ENCODE measurements at places on chromosomes 16 and 17.
A peak's percentile ranks its signal among the peaks of the same experiment; 100 is the strongest.

DNA sequence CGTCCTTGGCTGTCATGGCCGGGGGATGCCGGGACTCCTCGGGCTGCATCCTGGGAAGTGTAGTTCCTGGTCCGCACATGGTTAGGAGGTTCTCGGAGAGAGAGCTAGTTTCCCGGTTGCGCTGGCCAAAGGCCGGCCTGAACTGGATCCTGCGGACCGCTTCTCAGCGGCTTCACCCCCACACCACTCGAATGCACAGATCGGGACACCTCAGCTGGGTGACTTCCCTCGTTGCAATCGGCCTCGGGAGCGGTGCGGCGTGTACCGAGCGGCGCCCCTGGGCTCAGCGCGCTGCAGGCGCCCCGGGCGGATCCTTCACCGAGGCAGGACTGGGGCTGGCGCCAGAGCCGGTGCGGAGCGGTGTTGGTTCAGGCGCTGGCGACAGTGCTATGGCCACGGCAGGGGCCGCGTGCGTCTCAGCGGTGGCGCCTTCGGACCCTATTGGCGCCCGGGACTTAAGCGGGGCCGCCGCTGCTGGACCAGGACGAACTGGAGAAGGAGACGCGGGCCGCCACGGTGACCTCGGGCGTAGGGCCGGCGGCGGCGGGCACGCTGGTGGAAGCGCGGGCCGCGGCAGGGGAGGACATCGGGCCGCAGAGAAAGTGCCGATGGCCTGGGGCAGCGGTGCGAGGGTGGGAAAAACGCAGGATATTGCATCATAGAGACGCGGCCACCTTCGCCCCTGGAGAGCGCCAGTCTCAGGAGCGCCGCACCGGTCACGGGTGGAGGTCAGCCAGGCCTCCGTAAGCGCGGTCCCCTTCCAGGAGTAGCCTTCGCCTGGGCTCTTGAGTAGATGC, 11.4 kb downstream of the ZNF629 start:
- DNase-seq, result peak; percentile 91

DNA sequence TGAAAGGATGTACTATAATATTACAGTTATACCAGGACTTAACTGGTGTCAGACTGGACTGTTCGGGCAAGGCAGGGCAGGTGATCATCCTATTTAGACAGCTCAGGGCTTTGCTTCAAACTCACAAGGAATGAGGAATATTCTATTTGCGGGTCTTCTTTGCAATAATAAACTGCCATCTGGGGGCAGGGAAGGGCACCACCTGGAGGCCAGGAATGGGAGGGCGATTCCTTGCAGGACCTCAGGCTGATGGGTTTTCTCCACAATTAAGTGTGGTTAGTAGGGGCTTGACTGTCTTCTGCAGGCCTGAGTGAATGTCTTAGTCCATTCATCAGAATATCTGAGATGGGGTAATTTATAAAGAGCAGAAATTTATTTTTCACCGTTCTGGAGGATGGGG, 424.1 kb downstream of the CA10 start:
- no peak for DNase-seq

DNA sequence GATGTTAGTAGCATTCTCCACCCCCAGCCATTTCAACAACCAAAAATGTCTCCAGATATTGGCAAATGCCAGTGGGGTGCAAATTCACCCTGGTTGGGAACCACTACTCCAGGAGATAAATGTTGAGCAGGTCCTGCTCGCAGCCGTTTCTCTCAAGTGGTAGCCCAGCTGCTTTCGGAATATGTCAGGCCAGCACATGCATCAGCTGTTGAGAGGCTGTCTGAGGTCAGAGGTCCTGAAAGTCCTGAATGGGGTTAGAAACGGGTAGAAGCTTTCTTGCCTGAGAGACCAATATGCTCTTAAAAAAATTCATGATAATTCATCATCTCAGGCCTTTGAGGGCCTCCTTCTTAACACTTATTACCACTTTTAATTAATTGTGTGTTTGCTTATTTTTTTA, 31.0 kb downstream of the TEKT5 start:
- DNase-seq, result no peak

GRCh38 chr17:30580916-30581315, 103.7 kb downstream of the GOSR1 start:
- no peak for DNase-seq

DNA sequence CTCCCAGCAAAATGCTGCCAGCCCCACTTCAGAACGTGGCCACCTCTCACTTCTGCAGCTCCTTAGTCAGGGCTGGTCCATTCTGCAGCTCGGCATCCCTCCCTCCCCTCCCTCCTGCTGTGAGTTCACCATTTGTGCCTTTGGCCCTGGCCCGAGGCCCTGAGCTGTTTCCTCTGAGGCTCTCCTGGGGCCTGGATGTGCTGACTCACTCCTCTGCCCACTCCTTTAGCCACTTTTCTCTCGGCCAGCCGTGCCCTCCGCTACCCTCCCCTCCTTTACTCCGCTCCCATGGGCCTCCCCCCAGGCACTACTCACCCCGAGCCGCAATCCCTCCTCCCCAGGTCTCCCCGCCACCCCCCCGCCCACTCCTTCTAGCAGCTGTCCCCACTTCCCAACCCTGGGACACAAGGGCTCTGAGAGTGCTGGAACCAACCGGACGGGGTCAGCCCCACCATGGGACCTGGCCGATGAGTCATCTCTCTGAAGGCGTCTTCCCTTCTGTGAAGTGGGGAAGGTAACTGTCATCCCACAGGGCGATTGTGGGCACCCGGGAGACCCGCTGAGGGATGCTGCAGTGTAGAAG, 11.5 kb downstream of the KCNG4 start:
- DNase-seq, result no peak

- DNase-seq, result no peak
Observed at GRCh38 chr16:65384441-65384840, 262.6 kb upstream of the CDH11 start.

DNA sequence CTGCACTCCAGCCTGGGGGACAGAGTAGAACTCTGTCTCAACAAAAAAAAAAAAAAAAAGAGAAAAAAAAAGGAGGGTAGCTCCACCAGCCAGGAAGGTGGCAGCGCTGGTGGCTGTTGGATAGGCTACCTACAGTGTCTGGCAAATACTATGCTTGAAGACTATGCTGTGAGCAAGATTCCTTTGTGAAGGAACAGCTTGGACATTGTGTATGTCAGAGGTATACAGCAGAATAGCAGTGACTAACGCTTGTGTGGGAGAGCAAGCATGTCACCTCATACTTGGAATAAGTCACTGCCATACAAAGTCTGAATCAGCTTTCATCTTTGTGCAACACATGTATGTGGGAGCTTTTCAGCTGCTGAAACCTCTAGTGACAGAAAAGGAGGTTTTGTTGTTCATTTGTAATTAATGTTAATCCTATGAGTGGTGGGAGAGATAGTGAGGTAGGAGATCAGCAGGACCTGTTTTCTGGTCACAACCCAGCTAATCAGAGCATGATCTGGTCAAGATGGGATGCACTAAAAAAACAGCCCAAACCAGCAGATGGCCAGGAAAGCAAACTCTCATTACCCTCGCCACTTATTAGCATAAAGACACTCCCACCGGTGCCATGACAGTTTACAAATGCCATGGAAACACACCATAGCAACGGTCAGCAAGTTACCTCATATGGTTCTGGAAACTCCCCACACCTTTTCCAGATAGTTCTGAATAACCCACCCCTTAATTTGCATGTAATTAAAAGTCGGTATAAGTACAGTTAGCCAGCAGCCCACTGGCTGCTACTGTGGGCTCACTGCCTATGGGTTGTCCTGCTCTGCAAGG, 6.8 kb upstream of the ITGAD start:
- peak; percentile 50 for DNase-seq

GRCh38 chr17:71809537-71809936, 311.3 kb upstream of the SOX9 start:
- no peak for DNase-seq

DNA sequence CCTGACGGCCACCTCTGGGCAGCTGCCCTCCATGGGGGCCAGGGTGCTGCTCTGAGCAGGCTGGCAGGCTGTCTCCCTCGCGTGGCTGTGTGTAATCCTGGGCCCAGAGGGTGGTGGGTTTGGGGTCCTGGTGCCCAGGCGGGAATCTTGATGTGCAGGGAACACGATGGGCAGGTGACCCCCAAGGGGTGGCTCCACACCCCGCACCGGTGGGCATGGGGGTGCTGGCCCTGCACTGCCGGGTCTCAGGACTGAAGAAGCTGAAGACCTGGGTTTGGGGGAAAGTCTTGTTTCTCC, 8.6 kb downstream of the CHMP6 start:
- no peak for DNase-seq
